ENCODE measurements at places on chromosomes 6 and 20.
A peak's percentile ranks its signal among the peaks of the same experiment; 100 is the strongest.

DNA sequence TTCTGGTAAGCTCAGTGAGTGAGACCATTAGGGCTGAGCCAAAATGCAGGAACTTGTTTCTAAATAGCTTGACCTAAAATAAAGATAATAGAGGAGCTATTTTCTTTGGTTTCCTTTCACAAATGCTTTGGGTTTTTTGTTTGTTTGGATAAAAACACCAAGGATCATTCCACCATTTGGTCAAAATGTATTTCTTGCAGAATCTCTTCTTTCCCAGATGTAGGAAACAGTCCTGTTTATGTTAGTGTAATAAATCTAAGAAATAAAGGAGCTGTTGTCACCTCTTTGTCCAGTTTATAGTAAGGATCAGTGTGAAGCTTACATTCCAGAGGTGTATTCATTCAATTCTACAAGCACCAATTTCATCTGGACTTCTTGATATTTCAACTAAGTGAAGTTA lies 297.8 kb downstream of the GJA1 start:
- no peak for DNase-seq

GRCh38 chr20:15240801-15241200 lies 903.4 kb upstream of the FLRT3 start:
- no peak for DNase-seq

DNA sequence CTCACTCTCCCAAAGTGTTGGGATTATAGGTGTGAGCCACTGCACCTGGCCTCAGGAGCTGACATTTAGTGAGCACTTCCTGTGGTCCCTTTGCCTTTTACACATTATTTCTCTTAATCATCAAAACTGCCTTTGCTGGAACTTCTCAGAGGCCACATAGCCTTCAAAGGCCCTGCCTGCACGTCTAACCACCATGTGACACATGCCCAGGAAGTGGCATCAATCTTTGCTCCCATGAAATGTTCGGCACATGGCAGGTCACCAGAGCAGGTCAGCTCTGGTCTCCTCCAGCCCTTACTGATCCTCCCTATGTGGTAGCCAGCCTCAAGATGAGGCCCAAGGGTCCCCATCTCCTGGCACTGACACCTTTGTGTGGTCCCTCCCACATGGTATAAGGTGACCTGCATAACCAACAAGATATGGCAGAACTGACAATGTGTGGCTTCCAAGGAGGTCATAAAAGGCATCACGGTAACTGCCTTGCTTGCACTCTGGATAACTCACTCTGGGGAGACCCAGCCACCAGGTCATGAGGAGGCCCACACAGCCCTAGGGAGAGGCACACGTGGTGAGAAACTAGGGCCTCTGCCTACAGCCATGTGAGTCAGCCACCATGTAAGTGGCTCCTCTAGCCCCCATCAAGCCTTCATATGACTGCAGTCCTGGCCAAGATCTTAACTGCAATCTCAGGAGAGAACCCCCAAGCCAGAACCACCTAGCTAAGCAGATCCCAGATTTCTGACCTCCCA lies 28.8 kb upstream of the HMGA1 start:
- DNase-seq = no peak

DNA sequence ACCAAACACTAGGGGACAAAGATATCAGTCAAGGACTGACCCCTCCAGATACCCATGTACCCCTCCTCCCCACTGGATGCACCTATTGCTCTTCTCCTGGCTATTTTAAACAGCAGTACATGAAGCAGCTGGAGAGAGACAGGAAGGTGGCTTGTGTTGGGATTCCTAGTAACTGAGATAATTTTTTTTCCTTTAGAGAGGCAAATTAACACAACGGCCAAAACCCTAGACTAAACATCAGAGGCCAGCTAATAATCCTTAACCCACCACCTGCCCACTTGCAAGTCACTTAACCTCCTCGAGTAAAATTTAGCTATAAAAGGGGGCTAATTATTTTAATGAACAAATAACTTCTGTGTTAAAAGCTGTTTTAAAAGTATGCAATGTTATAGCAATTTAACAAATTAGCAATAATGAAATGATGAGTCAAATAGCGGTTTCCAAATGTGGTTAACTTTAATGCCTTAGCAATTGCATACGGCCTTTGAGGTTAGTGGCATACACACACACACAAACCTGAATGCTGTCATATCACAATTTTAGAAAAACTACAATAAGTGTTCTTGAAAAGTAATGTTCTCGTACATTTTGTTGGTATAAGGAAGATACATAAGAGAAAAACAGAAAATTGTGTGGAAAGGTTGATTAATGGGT lies 151.7 kb downstream of the FRK start:
- DNase-seq = no peak

DNA sequence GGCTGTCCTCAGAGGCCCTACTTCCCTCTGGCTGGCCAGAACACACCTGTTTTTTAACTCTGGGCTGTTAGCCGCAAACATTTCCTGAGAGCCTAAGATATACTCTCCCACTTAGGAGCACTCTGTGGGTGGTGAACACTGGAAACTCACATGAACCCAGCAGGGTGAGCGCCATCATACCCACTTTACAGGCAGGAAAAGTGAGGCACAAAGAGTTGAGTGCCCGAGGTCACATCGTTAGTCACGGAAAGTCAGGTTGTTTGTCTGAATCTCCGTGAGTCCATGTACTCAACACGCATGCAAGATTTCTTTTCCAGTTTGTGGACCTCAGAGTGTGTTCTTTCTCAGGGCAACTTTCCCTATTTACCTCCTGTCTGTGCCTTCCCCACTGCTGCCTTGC lies 1.9 kb downstream of the BAK1 start:
- no peak for DNase-seq

DNA sequence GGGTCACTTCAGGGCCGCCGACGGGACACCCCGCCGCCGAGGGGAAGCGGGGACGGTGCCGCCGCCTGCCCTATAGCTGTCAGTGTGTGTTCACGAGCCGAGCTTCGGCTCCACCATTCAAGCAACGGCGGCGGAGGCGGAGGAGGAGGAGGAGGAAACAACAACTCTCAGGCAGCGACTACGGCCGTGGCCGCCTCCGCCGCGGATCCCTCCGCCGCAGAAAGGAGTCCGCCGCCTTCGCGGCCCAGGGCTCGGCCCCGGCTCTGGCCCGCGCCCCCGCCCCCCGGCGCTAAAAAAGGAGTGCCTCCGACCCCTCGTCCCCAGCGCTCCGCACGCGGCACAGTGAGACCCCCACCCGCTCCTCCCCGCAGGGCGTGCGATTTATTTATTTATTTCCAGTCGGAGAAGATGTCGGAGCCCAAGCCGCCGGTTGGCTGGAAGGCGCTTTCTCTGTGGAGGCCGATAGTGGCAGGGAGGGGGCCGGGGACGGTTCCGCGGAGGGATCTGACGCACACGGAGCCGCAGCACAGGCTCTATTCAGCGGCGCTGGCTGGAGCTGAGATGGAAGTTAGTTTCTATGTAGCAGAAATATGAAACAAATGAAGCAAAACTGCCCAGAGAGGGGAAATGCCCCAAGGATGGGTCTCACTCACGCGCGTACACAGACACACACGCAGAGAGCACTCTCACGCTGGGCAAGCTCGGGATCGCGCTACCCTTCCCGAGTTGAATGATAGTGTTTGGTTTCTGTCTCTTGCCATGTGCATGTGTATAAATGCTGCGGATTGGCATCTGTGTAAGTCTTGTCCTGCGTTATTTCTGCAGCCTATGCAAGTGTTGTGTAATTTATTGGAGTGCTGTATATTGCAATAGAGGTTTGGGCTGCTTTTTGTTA lies at the start of gene PHIP:
Gene PHIP (minus strand): TSS at position 180 of the 895 bp plus-strand sequence. CDS start 186 bp downstream, outside the sequence.
- DNase-seq = peak; percentile 87

GRCh38 chr6:134373993-134374392 lies 56.1 kb upstream of the SGK1 start:
- DNase-seq = no peak

- DNase-seq = peak; percentile 28
These were observed 47.7 kb upstream of the POLR1H start for GRCh38 chr6:30013291-30013922.

DNA sequence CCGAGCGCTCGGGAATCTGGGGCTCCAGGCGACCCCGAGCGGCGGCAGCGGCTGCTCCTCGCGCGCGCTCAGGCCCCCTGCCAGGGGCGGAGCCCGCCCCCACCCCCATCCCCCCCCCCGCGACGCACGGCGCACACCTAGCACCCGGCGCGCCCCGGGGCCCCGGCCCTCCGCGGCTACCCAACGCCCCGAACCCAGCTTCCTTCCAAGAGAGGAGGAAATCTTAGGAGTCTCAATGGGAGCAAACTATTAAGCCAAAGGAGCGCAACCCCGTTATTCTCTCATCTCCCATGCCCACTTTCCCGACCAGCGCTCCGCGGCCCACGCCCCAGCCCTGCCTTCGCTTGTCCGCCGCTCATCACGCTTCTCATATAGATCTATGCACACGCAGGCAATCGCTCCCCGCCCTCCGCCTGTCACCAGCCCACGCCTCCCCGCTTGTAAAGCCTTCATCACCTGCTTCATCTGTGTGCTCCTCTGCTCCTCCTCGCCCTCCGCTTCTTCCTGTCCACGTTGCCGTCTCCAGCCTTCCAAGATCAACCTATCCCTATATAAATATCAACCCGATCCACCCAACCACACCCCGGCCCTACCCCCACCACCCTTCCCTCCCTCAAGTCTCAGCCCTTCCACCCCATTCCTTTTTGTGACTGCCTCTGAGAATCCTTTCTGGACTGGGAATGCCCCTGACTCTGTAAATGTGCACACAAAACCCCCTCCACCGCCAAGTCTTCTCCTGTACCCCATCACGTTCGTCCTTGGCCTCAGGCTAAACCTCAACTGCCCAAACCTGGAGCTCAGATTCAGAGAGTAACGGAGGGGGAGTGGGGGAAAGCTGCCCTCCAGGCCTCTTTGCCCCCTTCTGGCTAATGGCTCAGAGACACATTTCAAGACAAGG lies at the start of gene DLK2:
Gene DLK2 (minus strand): TSS at position 18 of the 898 bp plus-strand sequence. CDS start 723 bp downstream, outside the sequence.
- DNase-seq = peak; percentile 40

DNA sequence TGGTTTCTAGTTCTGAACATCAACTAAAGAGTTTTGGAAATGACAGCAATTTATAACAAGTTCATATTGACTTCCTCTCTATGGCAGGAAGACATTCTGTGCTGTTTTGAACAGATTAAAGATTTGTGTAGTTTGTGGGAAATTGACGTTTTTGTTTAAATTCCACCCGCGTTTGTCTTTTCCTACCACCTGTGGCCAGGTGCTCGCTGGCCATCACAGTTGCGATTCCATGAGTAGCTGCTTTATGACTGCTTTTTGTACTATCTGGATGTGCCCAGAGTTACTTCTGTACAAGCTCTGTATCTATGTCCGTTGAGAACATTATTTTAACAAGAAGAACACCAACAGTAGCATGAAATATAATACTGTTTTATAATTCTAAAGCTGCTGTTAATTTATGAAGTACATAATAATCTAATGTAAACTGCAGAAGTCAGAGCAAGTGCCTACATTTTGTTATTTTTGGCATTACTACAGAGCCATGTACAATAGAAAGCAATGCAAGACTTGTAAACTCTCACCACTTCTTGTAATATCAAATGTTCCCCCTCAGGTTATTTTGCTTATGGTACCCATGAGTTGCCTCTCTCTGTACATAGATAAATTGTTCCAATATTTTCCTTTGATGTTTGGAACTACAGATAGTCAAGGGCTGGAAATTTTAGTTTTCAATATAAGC lies 33.5 kb downstream of the ZBTB2 start:
- no peak for DNase-seq

DNA sequence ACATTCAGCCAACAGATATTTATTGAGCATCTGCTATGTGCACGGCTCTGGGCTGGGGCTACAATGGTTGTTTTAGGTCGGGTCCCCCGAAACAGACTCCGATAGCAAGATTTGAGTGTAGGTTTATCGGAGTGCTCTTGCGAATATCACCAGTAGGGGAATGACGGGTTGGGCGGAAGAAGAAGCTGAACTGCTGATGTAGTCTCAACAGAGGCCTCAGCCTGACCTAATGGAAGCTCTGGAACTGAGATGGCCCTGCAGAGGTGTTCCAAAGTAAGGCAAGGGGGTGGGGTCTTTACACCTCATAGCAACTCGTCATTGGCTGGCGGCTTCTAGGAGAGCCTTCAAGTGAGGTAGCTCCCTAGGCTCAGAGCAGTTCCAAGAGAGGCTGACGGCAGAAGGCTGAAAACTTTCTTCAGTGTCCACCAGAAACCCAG lies 1.1 kb downstream of the L3MBTL1 start:
- DNase-seq = no peak

- no peak for DNase-seq
These were observed 157.6 kb downstream of the HDGFL1 start for GRCh38 chr6:22726966-22727365.

GRCh38 chr6:138545621-138545980 lies 46.3 kb upstream of the NHSL1 start:
- no peak for DNase-seq

DNA sequence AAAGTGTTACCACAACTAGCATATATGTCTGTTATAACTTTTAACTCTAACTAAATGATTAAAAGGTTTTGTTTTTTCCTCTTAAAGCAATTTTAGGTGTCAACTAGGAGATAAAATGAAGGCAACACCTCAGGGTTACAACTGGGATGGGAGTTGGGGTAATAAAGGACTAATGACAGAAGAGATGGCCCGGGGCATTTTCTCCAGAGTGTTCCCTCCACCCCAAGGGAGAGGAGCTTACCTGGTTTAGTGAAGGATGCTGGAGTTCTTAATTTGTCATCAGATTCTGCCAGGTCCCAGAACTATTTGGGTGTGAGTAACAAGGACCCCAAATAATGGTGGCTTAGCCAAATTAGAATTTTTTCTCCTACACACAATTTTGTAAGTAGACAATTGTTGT lies 260.3 kb downstream of the CD109 start:
- no peak for DNase-seq

GRCh38 chr6:39791850-39792539 lies at the start of gene DAAM2:
Gene DAAM2 (plus strand): TSS chr6:39792376. CDS start chr6:39856303, 63,927 bp downstream.
- no peak for DNase-seq

GRCh38 chr6:20159781-20160540 lies 52.3 kb downstream of the MBOAT1 start:
- DNase-seq = no peak

DNA sequence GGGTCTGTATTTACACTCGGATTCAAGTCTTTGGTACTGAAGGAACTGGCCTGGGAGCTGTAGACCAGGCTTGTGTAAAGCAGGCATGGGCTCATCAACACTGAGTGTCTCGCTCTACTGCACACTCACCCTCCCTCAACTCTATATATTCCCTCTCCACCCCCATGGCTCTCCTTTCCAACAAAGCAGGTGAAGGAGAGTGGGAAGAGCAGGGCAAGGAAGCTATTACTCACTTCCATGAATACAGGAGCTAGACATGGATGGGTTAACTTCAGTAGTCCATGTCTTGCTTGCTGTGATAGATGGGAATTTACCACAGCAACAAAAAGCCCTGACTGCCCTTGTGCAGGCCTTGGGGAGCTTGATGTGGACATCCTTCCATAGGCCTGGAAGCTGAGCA lies 20.7 kb upstream of the SLC2A12 start:
- no peak for DNase-seq

GRCh38 chr6:14035071-14035847 lies 82.3 kb upstream of the CD83 start:
- DNase-seq = no peak

GRCh38 chr6:120274547-120274946 lies 925.0 kb upstream of the MAN1A1 start:
- no peak for DNase-seq

GRCh38 chr6:118240878-118241528 lies 307.1 kb upstream of the PLN start:
- DNase-seq = no peak
